ENCODE measurements at places on chromosomes 7 and 10.

- no peak for DNase-seq
Measured at GRCh38 chr7:138963675-138964074, 17.5 kb downstream of the KIAA1549 start.

GRCh38 chr10:51124852-51125251 is 50.6 kb downstream of the PRKG1 start:
- peak; percentile 1 for DNase-seq

GRCh38 chr10:89966211-89966610 is 264.8 kb downstream of the KIF20B start:
- no peak for DNase-seq

- DNase-seq: no peak
Measured at GRCh38 chr7:6198689-6199595, 73.5 kb downstream of the CYTH3 start.

GRCh38 chr10:73093922-73094850 is 2.5 kb downstream of the P4HA1 start:
- DNase-seq: no peak

DNA sequence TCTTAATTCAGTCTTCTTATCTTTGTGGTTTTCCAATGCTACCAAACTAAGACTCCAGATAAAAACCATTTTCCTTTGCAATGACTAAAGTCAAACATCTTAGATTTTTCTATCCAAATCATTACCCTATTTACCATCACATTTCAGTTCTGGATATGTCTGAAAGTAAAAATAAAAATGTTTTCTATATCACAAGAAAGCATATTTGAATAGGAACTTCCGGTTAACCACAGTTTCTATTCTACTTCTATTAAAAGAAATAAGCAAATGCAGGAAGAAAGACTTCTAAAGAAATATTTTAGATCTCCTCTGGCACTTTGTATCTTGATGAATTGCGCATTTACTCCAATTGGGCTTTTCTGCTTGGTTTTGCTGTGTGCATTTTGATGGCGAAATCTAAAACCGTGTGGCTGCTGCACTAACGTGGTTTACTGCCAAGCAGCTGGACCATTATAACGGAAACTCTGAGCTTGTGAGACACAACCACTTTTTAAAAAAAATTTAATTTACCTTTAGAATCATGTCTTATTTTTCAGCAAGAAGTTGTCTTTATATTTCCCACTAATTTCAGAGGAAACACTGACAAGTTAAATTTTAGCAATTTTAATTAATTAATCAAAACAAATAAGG is 146.1 kb downstream of the VPS50 start:
- DNase-seq: no peak

- DNase-seq: no peak
Measured at GRCh38 chr10:298033-298432, 162.8 kb downstream of the ZMYND11 start.

GRCh38 chr10:93710333-93710909 is 8.0 kb upstream of the FRA10AC1 start:
- DNase-seq: no peak
